Tongue (tissue), 3 donors: ENCODE measurements at places on chromosomes 2 and 18.

GRCh38 chr18:68728081-68728700, 13.3 kb upstream of the TMX3 start:
- no peak for DNase-seq

DNA sequence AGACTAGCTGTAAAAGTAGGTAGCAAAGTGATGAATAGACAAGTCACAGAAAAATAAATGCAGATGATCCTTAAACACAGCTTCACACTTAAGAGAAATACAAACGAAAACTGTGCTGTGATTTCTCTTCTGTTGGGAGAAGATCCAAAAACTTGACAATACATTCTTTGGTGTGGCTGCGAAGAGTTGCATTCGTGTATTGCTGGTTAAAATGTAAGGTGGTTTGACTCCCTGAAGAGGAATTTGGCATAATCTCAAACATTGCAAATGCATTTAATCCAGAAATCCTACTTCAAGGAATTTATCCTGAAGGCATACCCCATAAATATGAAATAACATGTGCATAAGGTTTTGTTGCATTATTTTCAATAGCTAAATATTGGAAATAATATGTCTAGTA, 7.1 kb downstream of the CCNYL1 start:
- DNase-seq, result no peak

DNA sequence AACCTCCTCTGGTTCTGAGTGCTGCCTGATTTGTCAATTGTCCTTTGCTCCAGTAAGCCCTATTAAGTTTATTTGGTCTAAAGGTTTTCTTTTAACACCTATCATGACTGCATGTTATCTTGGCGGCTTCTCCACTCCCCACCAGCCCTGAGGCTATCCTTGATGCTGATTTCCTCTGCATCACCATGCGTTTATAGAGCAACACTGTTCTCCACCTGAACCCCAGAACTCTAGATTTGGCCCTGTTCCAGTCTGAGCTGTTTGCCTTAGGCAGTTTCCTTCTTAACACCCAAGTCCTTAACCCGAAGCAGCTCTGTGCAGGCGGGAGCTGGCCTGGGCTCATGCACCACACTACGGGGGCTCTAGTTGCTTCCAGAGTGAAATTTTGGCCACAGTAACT, 98.2 kb upstream of the NPAS2 start:
- DNase-seq, result no peak

GRCh38 chr2:29629495-29629894, 291.9 kb downstream of the ALK start:
- DNase-seq, result no peak

GRCh38 chr2:55302241-55302640, 33.2 kb upstream of the MTIF2 start:
- no peak for DNase-seq

DNA sequence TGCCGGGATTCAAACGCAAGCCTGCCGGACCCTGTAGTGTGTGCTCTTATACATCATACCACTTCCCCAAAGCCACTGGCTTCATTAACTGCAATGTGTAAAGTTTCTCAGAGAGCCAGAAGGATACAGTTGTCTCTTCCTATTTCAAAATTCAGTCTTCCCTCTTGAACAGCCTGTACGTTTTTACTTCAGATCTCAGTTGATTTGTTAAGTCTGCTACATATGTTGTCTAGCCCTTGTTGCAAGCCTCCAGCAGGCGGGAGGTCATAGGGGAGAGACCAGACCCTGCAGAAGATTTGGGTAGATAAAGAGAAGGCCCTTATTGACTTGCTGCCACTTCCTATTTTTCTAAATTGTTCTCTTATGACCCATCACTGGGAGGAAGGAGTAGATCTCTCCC, 56.2 kb downstream of the ARHGEF33 start:
- no peak for DNase-seq

- no peak for DNase-seq
Observed at GRCh38 chr2:84963692-84964405, 7.1 kb upstream of the KCMF1 start.

DNA sequence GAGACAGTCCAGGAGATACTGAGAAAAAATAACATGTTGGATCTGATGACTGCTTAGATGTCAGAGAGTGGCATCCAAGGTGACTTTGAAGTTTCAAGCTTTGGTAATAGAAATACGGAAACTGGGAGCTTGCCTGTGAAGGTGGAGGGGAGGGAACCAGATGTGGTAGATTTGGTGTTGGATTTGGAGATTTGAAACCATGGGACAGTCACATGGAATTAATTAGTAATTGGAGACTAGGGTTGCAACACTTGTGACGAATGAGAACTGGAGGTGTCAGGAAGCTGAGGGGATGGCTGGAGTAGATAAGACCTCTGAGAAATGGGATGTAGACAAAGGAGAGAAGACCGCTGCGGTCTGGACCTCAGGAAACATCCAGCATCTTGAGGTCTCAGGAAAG, 46.7 kb downstream of the RPL37A start:
- no peak for DNase-seq

- no peak for DNase-seq
Observed at GRCh38 chr2:129144082-129144791, 825.6 kb upstream of the HS6ST1 start.

- no peak for DNase-seq
Observed at GRCh38 chr2:29829841-29830240, 91.5 kb downstream of the ALK start.
